Urinary bladder (tissue), 4 donors: ENCODE measurements at places on chromosomes 6 and 20. TPM values are rescaled to one million over a fixed set of nuclear protein-coding genes. Genes with fewer than 3 reads are reported as not detected.

DNA sequence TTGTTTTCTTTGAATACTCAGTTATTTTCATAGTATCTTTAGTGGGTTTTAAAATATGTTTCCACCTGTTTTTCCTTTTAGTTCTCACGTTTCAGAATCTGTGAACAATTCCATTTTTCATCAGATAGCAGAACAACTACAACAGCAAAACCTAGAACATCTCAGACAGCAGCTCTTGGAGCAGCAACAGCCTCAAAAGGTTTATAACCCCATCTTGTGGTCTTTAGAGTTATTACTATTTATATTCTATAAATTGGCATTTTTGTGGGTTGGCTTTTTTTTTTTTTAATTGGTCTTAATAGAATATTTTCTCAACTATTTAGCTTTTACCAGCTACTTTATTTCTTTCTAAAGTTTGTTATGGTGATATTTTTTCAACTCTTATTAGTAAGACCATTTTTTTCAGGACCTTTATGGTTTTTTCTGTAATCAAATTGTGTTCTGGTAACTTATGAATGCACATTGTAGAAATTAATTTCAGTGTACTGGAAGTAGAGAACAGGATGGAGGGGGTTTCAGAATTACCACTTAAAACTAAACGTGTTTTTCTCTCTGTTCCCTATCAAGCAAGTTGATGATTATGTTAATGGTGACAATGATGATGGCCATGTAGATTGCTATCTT is 72.2 kb downstream of the SCAF8 start:
- DNase-seq = peak; percentile 11

- DNase-seq = no peak
These were observed 71.8 kb downstream of the IMPG1 start for GRCh38 chr6:76000629-76001028.

GRCh38 chr6:4588581-4588980 is 187.6 kb upstream of the CDYL start:
- DNase-seq = no peak

- DNase-seq = no peak
These were observed 344.5 kb downstream of the KIF16B start for GRCh38 chr20:16228722-16229121.

DNA sequence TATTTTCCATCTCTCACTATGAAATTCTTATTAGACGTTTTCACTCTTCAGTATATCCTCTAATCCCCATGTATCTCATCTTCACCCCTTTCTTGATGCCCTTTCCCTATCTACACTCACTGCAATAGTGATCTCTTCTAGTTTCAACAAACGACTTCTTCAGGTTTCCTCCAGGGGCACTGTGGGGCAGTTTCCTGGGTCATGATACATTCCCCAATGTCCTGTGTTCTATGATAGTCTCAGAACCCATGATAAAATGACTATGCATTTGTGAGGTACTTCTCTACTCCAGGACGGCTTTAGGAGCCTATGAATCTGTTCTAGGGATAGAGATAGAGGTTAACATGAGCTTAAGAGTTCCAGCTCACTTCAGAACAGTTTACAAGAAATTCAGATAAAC is 183.3 kb downstream of the FOXC1 start:
- DNase-seq = no peak

GRCh38 chr6:16244869-16245451 is 6.6 kb downstream of the GMPR start:
- no peak for DNase-seq

DNA sequence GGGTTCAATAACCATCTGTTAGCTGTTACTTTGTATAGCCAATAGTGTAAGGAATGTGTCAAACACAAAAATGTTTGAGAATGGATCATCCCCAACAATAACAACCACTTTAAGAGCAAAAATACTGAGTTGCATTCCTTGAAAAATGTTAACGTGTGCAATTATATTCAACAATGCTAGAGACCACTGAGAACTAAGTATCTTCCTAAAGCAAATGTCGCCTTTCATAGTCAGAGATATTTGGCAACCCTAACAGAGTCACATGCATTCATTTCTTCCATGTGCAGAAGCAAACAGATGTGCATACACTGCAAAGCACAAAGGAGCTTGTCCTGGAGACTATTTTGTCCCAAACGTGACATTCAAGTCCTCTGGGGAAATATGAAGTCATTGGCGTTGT is 448.6 kb downstream of the GJA1 start:
- DNase-seq = no peak

- no peak for DNase-seq
These were observed 460.1 kb upstream of the MANEA start for GRCh38 chr6:95117236-95117635.

DNA sequence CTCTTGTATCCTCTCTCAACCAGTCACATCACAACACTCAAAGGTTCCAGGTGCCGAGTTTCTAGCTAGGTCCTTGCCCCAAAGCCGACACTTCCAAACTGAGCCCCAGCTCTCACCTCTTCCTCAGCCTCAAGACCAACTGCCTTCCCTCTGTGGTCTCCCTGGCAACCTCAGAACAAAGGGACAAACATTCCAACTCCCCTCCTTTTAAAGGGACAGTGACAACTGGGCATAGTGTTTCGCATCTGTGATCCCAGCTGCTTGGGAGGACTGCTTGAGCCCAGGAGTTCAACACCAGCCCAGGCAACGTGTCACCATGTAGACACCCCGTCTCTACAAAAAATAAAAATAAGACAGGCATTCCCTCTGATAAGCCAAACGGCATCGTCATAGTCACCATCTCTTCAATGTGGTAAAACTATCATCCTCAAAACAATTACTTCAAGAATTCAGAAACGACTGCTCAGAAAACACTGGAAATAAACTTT is 11.3 kb downstream of the DIDO1 start:
- no peak for DNase-seq

DNA sequence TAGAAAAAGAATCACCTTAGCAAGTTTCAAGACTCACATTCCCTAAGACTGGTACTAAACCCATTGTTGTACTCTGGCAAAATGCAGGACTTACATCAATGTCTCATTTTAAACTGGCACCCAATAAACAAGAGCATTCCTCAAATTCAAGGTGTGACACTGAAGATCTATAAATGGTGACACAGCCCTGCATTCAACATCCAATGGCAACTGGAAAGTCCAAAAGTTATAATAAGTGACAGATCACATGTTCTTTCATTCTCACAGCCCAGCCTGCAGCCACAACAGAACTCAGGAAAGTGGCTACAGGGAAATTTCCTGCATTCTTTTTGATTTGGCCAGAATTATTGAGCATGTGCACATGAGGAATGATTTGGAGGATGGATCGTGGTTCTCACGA is 57.5 kb downstream of the MBOAT1 start:
- no peak for DNase-seq

GRCh38 chr20:14142171-14142570 is 146.9 kb downstream of the MACROD2 start:
- peak; percentile 54 for DNase-seq

GRCh38 chr6:137808191-137808590 is 58.9 kb upstream of the TNFAIP3 start:
- DNase-seq = no peak

- DNase-seq = no peak
These were observed 97.1 kb upstream of the IYD start for GRCh38 chr6:150271501-150272263.

- no peak for DNase-seq
These were observed 796.7 kb downstream of the DHX35 start for GRCh38 chr20:39758876-39759275.

DNA sequence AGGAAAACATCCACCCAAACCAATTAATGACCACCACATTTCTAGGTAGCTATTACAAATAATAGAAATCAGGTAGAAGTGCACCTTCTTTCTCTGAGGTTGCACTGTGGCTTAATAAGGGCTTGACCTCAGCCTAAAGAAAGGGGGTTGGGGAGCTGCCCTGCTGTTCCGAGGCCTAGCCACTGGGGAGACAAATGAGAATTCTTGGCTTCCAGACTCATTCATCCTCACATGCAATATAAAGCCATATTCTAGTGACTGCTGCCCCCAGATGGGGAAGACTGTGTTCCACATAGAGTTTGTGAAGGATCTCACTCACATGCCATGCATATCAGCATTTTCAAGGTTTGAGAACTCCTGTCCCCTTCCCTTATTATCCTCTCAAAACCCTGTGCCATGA is 22.9 kb downstream of the SAYSD1 start:
- no peak for DNase-seq

DNA sequence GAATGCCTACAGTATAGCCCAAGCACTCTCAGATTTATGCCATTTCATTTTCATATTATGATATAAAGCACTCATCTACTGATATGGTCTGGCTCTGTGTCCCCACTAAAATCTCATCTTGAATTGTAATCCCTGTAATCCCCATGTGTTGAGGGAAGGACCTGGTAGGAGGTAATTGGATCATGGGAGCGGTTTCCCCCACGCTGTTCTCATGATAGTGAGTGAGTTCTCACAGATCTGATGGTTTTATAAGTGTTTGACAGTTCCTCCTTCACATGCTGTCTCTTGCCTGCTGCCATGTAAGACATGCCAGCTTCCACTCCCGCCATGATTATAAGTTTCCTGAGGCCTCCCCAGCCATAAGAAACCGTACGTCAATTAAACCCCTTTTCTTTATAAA is 171.7 kb downstream of the OTOR start:
- DNase-seq = no peak

- peak; percentile 68 for DNase-seq
These were observed at the start of gene CCN2 for GRCh38 chr6:131950767-131951575. Gene CCN2, minus strand, starts transcription at chr6:131951372. Its CDS starts 200 bp downstream, at chr6:131951172.

DNA sequence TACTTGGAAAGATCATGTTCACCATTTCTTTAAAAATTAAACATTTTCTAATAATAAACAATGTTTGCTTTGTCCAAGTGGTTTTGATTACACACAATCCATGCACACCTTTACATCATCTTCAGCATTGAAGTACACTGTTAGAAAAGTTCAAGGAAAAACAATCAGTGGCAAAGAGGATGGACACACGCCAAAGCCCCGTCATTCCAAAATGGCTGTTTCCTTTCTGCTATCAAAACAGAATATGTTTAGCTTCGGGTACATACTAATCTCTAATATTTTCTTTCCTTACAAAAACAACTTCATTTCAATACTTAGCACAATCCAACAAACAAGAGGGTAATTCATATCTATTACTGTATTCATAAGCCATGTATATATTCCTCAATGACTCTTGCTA is 24.5 kb downstream of the REPS1 start:
- DNase-seq = no peak

- DNase-seq = no peak
These were observed 47.2 kb upstream of the MLN start for GRCh38 chr6:33850869-33851541.

GRCh38 chr6:146913842-146914488 is 290.3 kb upstream of the STXBP5 start:
- DNase-seq = peak; percentile 74

DNA sequence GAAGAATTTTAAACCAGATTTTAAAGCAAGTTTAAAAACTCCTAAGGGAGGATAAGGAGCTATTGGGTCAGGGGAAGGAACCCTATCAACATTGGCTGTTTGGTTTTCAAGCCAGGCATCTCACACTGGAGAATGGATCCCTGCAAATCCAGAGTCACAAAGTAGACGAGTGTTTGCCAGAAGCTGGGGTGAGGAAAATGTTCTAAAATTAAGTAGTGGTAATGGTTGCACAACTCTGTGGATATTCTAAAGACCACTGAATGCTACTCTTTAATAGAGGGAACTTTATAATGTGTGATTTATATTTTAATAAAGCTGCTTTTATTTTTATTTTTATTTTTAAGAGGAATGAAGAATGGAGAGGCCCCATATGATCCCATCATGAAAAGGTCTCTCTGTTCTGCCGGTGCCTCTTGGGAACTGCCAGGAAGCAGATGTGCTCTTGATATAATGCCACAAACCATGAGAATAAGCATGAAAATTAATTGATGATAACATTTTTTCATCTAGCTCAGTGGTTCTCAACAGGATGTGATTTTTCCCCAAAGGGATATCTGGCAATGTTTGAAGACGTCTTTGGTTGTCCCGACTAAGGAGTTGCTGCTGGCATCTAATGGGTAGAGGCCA is 379.0 kb upstream of the CNR1 start:
- no peak for DNase-seq

DNA sequence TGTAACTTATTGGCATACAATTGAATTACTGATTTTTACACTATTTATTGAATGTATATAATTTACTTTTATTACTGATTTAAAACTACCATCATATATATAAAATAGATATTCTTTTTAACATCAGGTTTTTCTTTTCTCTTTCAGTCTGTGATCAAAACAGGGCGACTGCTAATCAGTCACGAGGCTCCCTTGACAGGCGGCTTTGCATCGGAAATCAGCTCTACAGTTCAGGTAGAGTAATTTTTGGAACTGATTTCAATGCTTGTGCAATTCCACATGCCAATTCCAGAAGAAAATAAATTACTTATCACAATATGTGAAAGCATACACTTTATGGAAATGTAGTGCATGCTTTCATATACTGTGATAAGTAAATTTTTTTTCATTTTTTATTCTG is 166.5 kb downstream of the BCKDHB start:
- DNase-seq = no peak

Gene ADTRP
- 0.68 TPM for polyA plus RNA-seq

Gene UBD
- 2.9 TPM for polyA plus RNA-seq

Gene DHX16
- 29.5 TPM for polyA plus RNA-seq

Gene ZNF391
- 2.6 TPM for polyA plus RNA-seq

Gene KCNK16
- polyA plus RNA-seq = not detected

Gene ACTR5
- 7.0 TPM for polyA plus RNA-seq

Gene SGK2
- polyA plus RNA-seq = 1.9 TPM

Gene TOX2
- polyA plus RNA-seq = 38.0 TPM

Gene ID4
- 50.2 TPM for polyA plus RNA-seq

Gene EEF1A1
- 11,265 TPM for polyA plus RNA-seq

Gene RIMS4
- polyA plus RNA-seq = 0.14 TPM

Gene VTA1
- 32.3 TPM for polyA plus RNA-seq

Gene COL11A2
- 0.30 TPM for polyA plus RNA-seq

Gene KCNQ5
- polyA plus RNA-seq = 1.8 TPM
